ENCODE measurements at places on chromosomes 1 and 21.

DNA sequence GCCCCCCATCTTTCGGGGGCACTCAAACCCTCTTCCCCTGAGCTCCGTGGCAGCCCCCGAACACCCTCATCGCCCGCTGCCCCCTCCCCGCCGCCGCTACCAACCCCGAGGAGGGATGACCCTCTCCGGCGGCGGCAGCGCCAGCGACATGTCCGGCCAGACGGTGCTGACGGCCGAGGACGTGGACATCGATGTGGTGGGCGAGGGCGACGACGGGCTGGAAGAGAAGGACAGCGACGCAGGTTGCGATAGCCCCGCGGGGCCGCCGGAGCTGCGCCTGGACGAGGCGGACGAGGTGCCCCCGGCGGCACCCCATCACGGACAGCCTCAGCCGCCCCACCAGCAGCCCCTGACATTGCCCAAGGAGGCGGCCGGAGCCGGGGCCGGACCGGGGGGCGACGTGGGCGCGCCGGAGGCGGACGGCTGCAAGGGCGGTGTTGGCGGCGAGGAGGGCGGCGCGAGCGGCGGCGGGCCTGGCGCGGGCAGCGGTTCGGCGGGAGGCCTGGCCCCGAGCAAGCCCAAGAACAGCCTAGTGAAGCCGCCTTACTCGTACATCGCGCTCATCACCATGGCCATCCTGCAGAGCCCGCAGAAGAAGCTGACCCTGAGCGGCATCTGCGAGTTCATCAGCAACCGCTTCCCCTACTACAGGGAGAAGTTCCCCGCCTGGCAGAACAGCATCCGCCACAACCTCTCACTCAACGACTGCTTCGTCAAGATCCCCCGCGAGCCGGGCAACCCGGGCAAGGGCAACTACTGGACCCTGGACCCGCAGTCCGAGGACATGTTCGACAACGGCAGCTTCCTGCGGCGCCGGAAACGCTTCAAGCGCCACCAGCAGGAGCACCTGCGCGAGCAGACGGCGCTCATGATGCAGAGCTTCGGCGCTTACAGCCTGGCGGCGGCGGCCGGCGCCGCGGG is 837 bp downstream of the FOXD3 start:
- DNase-seq: peak; percentile 51

- DNase-seq: no peak
Measured at GRCh38 chr1:205669341-205670149, 10.8 kb downstream of the SLC45A3 start.

DNA sequence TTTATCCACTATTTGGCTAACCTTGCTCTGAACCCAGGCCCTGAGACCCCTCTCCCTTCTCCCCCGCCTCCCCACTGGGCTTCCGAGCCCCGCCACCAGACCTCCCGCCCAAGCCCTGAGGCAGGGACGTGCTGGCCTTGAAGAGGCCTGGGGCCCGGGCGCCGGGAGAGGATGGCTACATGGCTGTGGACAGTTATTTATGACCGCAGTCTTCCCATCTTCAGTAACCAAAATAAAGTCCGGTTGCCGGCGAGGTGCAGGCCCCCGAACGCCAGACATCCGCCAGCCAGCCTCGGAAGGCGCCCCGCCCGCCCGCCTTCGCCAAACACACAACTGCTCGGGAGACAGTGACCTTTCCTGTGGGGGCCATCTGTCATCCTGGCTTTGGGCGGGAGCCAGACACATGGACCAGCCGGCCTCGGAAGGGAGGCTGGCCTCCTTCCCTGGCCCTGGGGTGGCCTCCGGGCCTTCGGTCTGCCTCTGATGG is 69.0 kb downstream of the DHRS3 start:
- peak; percentile 17 for DNase-seq

GRCh38 chr1:74596717-74597116 is 76.9 kb downstream of the ERICH3 start:
- no peak for DNase-seq

DNA sequence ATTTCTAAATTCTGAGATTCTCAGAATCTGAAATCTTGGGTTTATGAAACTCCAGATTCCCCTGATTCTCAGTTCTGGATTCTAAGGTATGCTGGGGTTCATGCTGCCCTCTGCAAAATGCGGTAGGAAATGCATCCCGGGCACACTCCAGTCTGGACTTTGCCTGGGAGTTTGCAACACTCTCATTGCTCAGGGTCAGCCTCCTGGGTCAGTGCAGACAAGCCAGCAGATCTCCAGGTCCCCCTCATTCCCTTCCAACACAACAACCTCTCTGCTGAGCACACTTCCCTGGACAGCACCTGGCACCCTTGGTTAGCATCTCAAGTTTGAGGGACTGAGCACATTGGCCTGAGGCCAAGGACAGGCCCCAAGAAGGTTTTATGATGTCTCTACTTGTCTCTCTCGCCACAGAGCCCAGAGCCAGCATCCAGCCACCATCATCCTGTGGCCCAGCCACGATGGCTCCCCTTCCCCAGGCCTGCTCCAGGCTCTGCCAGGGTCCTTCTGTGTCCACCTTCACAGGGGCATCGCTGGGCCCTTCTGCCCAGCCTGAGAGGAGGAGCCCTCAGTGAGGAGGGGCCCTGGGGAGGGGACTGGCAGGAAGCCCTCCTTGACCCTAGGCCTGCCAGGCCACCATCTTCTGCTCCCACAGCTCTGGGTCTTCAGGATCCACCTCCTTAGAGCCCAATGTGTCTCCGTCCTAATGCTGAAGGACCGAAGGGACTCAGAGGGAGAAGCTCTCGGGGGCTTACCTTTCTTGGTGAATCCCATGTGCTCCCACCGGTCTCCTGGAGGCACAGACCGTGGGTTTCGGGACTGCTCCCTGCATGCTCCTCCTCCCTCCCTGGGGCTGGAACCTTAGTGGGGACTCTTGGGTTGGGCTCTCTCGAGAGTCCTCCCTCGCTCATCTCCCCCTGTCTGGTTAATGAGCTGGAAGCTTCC is 550.7 kb downstream of the PTPRU start:
- DNase-seq: no peak

GRCh38 chr1:241459186-241459802 is 60.3 kb downstream of the FH start:
- DNase-seq: no peak

- DNase-seq: no peak
Measured at GRCh38 chr1:97090725-97091124, 369.1 kb downstream of the PTBP2 start.

DNA sequence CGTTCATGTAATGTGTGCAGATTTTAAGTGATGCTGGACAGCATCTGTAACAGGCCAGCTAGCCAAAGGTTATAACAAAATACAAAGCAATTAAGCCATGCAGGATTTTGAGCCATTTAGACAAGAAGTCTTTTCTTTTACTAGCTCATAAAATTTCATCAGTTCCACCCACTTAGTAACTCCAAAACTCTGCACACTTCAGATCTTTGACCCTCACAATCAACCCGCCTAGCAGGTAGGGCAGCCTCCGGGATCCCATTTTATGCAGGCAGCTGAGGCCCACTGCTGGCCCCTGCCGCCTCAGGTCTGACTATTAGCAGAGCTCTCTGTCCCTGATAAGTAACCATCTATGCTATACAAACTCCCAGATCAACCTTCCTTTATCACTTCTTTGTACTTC is 9.2 kb downstream of the LBR start:
- DNase-seq: no peak

GRCh38 chr1:41540886-41541591 is 56.6 kb upstream of the EDN2 start:
- DNase-seq: no peak
